ENCODE measurements at places on chromosomes 7 and 10. TPM values are rescaled to one million over a fixed set of nuclear protein-coding genes. Genes with fewer than 3 reads are reported as not detected.

The RNF148 gene
- 1.2 TPM for total RNA-seq

The GRID2IP gene
- total RNA-seq = not detected

The CYP3A4 gene
- total RNA-seq = not detected

The COMMD3 gene
- total RNA-seq = 49.2 TPM

The C10orf53 gene
- not detected for total RNA-seq
